ENCODE measurements at places on chromosomes 12 and 14.

GRCh38 chr12:27493260-27493940 is 30.6 kb upstream of the PPFIBP1 start:
- no peak for DNase-seq

DNA sequence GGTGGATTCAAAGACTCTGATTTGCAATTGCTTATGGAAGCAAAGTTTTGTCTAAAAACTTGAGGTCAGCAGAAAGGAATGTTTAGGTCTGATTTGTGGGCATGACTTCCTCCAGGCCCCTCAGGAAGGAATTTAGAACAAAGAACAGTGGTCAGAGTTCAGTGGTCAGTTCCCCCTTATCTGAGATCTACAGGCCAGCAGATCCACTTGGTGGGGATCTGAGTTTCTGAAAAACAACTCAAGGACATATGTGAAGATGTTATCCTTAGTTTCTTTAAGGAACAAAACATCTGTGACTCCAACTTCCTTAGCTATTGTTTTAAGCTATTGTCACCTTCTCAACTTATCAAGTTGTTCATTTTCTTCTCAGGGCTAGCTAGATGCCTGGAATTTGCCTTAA is 28.0 kb upstream of the NAA30 start:
- no peak for DNase-seq

DNA sequence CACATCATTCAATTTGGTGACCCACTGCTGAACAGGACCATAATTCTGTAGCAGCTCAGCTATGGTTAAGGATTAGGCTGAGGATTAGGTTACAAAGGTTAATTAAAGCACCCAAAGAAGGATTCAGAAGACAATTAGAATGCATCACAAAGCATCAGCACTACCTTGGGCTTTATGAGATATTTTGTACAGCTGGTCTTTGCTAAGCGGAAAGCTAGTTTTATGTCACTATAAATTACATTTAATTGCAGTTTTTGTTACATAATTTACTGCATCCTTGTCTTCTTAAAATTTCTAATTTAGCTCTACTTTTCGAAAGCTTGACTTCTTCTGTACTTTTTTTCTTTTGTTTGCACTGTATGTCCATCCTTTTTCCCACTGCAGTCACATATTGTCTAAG is 711.5 kb downstream of the RPS29 start:
- no peak for DNase-seq

GRCh38 chr12:105020241-105020962 is 34.3 kb downstream of the NOPCHAP1 start:
- DNase-seq, result no peak

GRCh38 chr14:72664651-72665050 is 229.2 kb downstream of the DPF3 start:
- peak; percentile 10 for DNase-seq

DNA sequence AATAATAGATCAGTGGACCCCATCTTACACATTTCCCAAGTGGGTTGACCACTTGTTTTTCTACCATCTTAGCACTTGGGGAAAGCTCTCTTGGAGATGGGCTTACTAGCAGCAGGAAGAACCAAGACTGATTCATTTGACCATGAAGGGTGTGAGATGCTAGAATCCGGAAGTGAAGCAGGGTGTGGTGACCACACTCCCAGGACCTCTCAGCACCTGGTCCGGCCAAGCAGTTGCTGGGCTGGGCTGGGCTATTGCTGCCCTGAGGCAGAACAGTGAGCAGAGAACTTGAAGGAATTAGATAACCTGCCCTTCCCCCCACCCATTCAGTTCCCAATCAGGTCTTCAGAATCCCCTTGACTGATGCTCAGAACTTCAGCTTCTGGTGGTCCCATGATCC is 24.4 kb downstream of the ADCY6 start:
- no peak for DNase-seq

- no peak for DNase-seq
Observed at GRCh38 chr14:54642801-54643695, 76.1 kb downstream of the SAMD4A start.

- DNase-seq, result no peak
Observed at GRCh38 chr14:88614218-88614907, 51.5 kb downstream of the ZC3H14 start.

DNA sequence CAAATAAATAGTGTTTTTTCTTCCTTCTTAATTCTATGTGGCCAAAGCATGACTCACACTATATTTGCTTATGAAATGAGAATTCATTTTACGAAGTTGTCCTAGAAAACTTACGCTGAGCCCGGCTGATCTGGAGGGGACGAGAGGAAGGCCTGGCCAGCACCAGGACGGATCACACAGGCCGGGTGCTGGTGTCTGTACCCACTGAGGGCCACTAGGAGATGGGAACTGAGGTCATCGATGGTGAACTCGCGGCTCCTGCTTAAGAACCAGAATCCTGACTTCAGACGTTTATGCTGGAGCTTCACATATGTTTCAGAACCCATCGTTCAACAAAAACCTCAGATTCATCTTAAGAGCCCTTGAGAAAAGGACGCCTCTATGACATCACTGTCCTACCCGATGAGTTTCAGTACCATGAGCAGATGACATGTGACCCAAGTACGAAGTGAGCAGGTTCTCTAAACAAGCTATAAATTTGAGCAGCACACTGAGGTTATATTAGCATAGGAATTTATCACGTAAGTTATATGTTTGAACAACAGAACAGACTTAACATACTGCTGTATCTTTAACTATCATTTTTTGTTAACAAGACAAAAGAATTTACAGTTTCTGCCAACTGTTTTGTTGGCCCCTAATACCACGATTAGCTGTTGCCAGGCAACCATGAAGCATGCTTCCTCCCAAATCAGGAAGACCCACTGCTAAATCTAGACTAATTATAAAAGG is 111.9 kb downstream of the FOXN3 start:
- no peak for DNase-seq

DNA sequence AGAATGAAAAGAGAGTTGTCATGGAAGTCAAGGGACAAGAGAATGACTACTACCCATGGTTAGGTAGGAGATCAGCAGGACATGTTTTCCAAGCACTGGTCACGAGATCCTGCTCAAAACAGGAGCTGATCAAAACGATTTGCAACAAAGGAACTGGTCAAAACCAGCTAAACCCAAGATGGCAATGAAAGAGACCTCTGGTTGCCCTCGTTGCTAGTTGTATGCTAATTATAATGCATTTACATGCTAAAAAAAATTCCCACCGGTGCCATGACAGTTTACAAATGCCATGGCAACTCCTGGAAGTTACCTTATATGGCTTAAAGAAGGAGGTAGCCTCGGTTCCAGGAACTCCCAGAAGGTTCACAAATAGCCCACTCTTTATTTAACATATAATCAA is 95.0 kb upstream of the OTX2 start:
- DNase-seq, result no peak
